ENCODE measurements at places on chromosomes 3 and 15.

DNA sequence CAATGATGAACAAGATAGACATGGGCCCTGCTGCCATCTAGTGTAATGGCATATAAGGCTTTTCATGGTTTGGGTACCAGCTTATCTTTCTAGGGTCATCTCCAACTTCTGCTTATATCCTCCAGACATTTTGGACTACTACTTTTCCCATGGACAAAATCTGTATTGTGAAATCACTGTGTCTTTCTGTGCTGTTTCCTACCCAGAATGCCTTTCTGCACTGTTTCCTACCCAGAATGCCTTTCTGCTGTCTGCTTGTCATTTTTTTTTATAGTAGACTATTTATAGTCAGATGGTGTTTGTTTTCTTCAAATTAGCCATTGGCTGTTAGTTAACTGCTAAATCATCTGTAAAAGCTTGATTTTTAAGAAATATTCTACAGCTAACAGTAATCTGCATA is 20.1 kb downstream of the VPS8 start:
- no peak for DNase-seq

DNA sequence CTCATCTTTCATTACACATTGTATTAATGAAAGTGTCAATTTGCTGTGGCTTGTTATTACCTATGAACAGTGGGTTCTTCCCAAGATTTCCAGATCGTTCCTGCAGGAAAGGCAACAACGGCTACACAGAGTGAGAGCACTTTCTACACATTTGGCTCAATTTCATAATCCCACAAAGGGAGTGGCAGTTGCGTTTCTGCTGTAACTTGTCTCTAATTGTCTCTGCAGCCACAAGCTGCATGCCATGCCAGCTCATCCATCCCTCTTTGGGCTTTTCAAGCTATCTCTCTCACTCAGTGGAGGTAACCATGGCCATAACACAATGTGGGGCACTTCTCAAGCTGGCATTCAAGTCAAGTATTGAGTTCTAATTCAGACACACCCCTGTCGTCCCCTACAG is 27.7 kb upstream of the CPNE4 start:
- no peak for DNase-seq

DNA sequence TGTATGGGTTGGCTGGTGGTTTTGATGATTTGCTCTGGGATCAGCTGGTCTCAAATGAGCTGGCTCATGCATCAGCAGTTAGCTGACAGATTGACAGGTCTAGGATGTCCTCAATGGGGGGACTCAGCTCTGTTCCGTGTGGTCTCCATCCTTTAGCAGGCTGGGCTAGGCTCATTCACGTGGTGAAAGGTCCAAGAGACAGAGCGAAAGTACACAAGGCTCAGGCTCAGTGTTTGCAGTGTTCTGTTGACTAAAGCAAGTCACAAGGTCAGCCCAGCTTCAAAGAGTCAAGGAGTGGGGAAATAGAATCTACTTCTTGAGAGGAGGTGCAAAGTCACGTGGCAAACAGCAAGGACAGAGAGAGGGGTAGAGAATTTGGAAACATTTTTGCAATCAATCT is 126.5 kb upstream of the CMC1 start:
- no peak for DNase-seq

DNA sequence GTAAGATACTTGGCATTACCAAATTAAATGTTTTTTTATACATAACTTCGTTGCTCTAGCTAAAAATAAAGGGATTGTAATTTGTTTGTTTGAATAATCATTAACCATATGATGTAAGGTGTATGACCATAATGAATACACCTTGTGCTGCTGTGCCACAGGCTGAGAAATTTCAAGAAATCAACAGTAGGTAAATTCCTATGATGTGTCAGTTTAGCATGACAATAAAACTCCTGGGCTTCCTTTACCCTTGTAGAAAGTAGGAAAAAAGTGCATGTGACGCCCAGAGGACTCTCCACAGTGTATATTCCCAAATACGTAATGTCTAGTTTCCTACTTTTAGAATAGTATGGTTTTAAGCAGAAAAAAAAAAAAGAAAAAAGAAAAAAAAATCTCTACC is 208.1 kb downstream of the SATB1 start:
- no peak for DNase-seq

DNA sequence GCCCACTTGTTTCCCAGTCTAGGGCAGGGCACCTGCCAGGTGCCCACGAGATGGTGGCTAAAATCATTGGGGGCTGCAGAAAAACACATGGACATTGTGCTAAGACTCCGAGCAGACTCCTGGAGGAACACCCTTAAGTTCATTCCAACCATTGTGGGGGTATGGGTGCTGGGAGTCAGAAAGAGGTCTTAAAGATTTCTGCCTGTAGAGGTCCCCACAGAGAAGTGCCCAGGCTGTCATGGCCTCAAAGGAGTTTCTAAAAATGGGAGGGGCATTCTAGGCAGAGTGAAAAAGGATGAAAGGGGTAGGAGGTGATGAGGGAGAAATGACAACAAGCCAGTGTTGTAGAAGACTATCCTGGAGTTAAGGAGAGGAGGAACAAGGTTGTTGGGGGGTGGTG is 17.1 kb downstream of the RBP1 start:
- DNase-seq = no peak

GRCh38 chr3:120756061-120756460 is 13.5 kb downstream of the GTF2E1 start:
- no peak for DNase-seq

DNA sequence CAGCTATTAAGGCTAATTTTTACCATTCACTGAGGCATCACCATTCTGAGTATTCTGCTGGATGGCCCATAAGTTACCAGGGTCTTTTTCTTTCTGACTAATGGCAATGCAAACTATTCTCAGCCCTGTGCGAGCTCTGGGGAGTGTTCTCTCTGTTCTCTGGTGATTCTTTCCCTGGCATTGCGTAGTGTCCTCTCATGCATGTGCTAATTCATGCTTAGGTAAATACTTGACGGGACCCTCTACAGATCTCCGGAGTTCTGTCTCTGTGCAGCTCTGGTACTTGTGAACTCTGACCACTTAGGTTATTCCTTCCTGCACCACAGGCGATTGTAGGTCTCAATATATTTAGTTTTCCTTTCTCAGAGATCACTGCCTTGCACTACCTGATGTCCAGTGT is 34.8 kb downstream of the UBE2E1 start:
- no peak for DNase-seq
